Stimulated activated CD8-positive, alpha-beta memory T cell treated with anti-CD3 and anti-CD28 coated beads, Interleukin-4, amount 100 ng/mL, for 4 hours (primary cell): ENCODE measurements at places on chromosomes 6 and 20.
A peak's percentile ranks its signal among the peaks of the same experiment; 100 is the strongest.

DNA sequence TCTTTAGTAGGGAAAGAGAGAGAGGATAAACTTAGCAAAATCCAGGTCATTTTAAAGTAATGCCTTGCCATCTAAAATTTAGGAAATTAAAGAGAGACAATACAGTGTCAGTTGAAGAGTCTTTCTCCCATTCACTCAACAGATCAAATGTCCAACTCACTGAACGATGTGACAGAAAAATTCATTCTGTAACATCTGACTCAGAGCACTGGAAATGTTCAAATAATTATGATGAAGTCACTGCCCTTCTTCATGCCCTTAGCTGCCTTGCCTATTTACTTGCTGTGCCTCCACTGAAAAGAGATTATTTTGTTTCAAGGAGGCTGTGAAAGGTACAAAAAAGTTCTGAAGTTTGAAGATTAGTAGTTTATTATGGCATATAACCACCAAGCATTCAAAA, 434.8 kb downstream of the ADGRB3 start:
- DNase-seq = no peak

DNA sequence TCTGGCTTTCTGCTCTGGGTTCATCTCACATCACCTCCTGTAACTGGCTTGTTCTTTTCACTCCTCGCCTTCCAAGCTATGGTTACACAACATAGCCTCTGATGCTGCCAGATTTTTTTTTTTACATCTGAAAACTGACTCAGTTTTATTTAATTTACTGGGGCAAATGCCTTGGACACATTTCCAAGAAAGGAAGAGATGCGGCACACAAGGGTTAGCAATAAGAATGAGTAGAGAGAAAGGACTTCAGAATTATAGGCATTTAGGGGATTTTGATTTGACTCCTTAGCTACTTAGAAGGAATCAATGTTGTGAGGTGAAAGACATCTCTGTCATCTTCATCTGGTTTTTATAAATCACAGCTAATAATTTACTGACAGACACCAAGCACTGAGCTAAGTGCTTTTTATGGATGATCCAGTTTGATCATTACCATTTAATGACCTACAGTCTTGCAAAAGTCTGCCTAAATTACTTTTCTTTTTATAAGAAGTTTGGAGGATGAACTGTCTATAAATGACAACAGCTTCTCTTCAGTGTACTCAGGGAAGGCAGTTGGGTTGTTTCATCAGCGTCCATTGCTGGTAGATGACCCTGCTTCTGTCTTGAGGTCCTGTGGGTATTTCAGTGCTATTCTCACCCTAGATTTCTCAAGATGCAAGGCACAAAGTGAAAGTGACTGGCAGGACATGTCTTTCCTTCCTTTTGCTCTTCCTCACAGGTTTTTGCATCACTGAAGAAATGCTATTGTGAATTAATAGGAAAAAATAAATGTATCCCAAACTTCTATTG, 31.1 kb downstream of the LAMA4 start:
- no peak for DNase-seq

DNA sequence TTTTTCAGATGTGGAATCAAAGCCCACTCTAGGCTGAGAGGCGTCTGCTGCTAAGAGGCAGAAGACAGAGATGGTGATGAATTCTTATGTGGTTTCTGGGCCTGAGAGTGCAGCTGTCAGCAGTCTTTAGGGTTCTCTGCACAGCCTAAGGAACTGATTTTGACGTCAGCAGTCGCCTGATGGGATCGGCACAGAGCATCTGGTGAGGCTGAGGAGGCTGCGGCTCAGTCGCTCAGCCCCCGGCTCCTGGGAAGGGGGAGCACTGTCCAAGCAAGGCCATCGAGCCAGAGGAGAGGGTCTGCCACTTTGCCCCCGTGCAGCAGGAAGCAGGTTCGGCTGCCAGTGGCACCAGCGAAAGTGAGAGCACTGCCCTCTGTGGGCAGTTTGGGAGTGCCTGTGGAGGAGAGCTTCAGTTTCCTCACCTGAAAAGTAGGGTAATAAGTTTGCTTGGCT, 92.5 kb downstream of the TCP11 start:
- DNase-seq = no peak

DNA sequence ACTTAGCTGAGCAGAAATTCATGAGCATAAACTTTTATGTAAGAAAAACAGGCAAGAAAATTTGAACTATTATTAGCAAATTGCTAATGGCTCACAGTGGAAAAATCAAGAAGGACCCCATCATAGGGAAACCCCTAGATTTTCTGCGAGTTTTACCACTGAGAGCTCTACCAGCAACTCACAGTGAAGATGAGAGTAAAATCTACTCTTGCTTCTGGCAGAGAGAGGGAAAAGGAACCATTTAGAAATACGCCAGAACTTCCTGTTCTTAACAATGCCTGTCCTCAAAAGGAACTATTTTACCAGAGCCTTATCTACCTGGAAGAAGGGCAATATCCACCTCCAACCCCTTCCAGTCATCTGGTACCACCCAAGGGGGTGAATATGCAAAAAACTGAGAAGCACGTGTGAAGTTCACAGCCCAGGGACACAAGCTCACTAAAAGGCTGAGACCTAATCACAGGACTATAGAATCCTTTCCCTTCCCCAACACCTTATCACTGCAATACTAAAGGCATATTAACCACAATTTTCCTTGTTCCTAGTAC, 34.4 kb upstream of the ASF1A start:
- no peak for DNase-seq

DNA sequence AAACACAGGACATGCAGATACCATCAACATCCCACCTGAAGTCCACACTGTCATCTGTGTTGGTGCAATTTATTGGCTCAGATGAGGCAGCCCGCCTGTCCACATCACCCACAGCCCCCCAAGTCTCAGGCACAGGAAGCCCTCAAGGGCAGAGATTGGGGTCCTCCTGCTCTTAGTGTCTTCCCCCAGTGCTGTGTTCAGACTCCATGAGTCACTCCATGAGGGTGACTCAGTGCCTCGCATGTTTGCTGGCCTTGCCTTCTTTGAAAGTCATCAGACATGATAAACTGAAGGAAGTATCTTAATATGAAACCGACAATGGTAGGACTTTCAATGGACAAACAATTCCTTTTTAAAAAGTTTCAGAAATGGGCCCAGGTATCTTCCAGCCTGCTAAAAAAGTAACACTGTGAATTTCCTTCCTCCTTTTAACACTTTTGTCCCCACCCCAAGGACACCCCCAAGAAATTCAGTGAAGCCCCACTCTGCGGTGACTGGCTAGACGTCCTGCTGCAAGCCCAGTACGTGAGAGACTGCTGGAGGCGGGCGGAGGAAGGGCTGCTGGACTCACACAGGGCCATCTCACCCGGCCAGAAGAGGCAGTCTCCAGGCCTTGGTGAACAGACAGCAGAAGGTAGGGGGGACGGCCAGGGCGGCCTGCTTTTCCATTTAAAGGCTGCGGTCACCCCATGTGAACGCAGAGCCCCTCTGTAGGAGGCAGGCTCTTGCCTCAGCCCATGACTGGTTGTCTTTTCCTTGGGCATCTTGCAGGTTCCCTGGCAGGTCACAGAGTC, 43.0 kb upstream of the KCNK16 start:
- DNase-seq = no peak

GRCh38 chr6:91081452-91082067, 494.7 kb upstream of the MAP3K7 start:
- DNase-seq = no peak

DNA sequence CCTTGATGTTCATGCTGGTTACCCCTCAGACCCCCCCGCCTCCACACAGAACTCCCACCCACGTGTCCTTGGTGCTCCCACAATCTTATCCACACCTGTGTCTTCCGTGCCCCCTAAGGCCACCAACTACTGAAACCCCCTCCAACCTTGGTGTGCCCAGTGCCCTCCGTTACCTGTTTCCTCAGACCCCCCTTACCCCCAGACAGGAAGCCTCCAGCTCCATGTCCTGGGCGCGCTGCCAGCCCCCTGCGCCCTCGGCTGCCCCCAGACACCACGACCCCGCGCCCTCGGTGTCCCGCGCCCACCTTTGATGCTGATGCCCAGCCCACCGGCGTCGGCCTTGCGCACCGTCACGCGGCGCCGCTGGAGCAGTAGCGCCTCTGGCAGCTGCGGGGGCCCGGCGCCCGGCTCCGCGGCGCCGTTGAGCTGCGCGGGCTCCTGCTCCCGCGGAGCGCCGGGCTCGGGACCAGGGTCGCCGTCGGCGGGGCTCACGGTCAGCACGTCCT, 504 bp downstream of the SNTA1 start:
- DNase-seq = no peak

DNA sequence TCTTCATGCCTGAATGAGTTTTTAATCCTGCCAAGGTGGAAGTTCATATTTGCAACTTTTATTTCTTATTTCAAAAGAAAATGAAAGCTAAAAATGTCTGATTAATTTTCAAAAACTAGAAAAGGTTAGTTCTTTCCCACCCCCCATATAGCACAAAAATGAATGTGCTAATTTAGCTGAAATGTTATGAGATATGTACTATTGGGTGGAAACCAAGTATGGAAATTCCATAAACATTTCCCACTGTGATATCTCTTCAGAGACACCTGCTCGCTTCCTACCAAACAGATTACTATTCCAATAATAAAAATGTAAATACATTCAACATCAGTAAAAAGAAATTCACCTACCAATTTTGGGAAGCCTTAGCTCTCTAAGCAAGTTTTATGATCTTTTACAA, 678.6 kb upstream of the ID4 start:
- DNase-seq = no peak

DNA sequence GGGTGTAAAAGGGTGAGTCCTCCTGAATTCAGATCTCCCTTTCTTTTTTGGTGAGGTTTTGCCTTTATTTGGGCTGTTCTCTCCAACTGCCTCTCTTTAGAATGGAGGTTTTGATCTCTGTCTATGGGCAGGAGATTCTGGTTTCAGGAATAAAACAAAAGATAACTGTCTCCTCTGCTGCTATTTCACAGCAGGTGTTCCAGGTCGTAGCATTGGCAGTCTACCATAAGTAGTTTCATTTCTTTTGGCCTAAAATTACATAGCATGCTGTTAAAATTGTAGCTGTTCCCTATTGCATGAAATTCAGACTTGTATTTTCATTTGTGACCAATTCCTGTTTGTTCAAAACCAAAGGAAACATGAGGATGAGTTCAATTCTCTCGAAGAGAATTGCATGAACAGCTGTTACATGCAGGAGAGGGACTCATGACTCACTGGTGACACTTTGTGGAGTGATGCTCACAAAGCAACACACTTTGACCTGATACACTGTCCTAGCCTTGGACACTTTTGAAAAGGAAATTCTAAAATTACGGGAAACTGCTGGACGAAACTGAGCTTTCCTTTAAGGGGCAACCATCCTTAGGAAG, 76.8 kb upstream of the SIRPG start:
- DNase-seq = no peak

- DNase-seq = no peak
Observed at GRCh38 chr6:85452441-85452881, 2.6 kb downstream of the NT5E start.

GRCh38 chr6:156425359-156426020, 351.7 kb upstream of the ARID1B start:
- no peak for DNase-seq

DNA sequence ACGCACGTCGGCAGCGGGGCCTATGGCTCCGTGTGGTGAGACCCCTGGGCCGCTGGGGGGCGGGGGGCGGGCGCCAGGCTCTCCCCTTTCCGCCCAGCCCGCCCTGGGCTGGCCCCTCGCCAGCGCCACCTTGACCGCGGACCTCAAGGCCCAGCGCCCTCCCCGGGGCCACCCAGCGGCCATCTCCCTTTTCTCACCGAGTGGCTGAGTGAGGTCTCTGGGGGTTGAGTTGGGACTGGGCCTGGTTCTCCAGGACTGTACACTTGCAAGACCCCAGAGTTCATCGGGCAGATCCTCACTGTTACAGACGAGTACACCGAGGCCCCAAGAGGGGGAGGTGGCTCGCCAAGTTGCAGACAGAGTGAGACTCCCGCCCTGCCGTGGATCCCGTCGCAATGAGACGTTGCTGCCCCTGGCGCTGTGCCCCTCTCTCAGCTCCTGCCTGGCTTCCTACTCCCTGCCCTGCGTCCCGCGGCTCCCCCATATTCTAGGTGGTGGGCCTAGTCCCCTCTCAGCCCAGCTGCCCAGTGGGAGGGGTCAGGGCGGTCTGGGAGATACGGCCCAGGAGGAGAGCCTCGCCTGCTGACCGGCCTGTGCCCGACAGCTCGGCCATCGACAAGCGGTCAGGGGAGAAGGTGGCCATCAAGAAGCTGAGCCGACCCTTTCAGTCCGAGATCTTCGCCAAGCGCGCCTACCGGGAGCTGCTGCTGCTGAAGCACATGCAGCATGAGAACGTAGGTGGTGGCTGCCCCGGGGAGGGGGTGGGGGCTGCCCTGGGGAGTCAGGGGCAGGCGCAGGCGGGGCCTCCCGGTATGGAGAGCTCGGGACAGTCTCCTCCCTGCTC, 576 bp downstream of the MAPK13 start:
- DNase-seq = peak; percentile 52

DNA sequence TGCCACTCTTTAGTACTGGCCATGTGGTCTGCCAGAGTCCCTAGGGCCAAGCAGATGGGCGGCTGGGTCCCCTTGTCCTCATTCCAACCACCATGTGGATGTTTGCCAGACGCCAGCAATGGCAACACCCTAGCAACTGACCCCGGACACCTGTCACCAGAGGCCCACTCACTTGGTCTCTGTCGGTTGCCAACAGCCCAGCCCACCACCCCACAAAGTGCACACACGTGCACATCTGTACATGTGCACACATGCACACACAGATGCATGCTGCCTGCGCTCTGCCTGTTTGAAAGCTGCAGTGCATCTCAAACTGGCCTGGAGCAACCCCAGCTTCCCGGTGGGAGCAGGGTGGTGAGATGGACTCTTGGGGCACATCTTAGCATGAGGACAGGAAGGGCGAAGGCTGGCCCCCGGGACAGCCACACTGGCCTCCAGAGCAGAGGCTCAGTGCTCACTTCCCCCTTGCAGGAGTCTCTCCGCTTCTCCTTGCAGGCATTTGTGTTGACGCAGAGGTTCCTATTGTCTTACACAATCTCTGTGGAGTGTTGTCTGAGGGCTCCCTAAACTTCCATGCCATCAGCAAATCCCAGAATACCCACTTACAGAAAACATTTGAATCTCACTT, 54.0 kb downstream of the PSMG4 start:
- DNase-seq = no peak

DNA sequence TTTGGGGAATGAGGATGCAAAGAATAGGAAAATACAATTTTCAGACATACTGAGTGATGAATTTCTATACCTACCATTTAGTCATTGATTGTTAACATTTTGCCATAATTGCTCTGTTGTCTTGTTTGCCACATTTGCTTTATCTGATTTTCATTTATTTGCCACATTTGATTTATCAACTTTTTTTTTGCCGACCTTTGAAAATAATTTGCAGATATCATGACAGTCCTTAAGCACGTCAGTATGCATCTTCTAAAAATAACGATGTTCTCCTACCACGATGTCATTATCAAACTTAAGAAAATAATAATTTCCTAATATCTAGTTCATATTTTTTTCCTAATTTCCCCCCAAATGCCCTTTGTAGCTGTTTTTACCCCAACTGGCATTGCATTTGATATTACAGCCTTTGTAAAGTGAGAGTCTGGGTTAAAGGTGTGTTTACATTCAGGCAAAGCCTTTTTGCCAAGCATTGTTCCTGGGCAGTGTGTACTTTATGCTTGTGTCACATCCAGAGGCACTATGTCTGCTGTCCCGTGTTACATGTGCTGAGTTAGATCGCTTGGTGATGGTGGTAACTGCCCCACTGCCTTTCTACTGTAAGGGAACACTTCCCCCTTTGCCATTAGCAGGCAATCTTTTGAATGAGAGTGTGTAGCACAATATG, 26.4 kb downstream of the SEC23B start:
- no peak for DNase-seq
